Activated CD4-positive, alpha-beta T cell treated with anti-CD3 and anti-CD28 coated beads for 48 hours (primary cell): ENCODE measurements at places on chromosomes 2 and 18.

GRCh38 chr2:102848366-102848839 lies 86.6 kb downstream of the TMEM182 start:
- peak; percentile 54 for DNase-seq

DNA sequence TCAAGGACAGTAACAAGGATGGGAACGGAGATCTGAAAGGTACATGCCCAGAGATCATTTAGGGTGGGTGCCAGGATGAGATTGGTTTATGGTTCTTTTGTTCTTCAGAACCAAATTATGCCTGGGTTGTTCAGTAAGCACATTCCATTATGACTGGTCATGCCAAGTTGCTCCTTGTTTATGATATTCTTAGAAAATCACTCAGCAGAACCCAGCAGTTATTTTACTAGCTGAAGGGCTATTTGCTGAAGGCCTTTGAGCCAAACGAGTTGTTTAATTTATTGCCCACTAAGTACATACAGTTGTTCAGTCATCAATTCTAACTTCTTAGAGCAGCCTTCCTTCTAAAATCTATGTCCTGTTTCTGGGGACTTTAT lies 635 bp downstream of the SLC3A1 start:
- DNase-seq = no peak

GRCh38 chr2:190881084-190881597 lies 520 bp downstream of the GLS start:
- no peak for DNase-seq

GRCh38 chr2:119338826-119339561 lies 27.6 kb downstream of the C2orf76 start:
- peak; percentile 15 for DNase-seq

GRCh38 chr2:238504181-238504931 lies 77.6 kb downstream of the ASB1 start:
- no peak for DNase-seq

DNA sequence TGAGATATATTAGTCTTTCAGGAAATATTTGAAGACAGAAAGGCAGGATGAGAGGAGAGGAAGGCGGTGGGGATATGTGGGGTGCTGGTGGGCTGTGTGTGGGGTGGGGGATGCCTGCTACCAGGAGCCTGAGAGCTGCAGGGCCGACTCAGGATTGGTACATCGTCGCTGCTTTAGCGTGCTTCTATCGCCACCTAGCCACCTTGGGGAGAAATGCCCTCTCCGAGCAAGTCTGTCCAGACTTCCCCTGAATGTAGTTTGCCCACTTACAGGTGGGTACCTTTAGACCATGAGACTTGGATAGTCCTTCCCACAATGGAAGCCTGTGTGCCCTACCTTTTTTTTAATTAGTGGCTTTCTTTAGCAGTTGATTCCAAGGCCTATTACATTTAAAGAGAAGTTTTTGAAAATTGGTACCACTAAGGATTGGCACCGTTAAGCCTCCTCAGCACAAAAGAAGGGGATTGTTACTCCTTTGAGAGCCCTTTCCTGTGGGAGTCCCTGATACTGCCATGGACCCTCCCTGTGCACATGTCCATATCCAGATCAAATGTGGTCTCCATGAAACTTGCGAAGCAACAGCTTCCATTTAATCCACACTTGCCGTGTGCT lies 114.1 kb upstream of the NDUFV2 start:
- peak; percentile 62 for DNase-seq

GRCh38 chr2:151138507-151138906 lies 123.2 kb downstream of the RBM43 start:
- DNase-seq = no peak

GRCh38 chr18:7958897-7959146 lies 391.7 kb downstream of the PTPRM start:
- DNase-seq = no peak

- peak; percentile 20 for DNase-seq
Measured at GRCh38 chr2:109102588-109103233, 26.3 kb upstream of the SH3RF3 start.

DNA sequence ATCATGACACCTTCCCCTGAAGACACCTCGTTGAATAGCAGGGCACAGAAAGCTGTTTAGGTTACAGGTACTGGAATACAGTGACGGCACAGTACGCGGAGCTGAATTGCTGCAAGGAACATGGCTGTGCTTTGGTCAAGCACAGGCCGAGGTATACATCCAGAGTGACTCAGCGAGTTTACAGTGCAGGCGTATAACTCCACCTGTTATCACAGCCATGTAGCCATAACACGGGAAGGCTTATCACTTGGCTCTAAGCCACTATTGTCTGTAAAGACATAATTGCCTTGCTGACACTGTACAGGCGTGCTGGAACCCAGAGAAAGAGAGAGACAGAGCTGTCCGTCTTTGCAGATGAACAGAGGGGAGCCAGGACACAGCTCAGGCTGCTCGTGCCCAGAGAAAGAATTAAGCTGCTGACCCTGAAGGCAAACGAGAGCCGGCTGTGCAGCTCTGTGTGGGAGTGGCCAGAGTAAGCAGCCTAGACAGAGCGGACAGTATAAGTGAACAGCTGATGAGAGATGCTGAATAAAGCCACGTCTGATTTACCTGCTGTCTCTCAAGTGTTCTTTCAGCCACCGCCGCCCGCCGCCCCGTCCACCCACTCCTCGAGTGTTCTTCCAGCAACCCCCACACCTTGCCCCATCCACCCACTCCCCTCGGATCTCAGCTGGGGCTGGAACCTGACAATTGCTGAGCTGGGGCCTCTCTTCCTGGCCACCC lies 87.3 kb upstream of the PPP1CB start:
- DNase-seq = no peak

DNA sequence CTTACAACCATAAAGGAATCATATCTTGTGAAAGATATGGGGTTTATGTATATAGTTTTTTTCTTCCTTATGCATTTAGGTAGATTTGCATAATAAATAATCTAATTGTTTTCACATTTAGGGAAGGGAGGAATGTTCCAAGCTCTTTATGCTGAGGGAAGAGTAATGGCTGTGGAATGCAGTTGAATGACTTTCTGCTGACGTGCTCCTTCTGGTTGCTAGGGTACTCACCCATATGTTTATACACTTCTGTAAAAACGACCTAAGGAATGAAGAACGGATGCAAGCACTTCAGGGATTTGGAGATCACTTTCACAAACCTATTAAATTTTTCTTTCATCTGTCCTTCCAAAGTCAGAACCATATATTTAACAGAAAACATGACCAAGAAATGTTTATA lies 29.2 kb upstream of the PPP4R1 start:
- DNase-seq = no peak

DNA sequence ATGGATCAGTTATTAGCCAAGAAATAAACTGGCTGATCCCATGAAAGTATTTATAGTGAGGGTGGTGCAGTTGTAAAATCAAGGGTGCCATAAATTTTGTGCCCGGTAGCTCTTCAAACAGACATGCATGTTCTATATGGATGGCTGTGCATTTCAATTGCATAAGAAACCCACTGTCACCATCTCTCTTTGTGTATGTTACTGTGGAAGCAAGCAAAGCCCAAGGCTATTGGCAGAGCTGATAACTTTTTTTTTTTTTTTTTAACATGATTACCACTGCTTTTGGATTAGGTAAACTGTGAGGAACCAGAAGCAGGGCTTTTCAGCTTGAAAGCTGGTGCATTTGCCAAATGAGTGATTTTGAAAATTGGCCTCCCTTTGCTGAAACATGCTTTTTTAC lies 332.6 kb downstream of the SOX11 start:
- DNase-seq = no peak

DNA sequence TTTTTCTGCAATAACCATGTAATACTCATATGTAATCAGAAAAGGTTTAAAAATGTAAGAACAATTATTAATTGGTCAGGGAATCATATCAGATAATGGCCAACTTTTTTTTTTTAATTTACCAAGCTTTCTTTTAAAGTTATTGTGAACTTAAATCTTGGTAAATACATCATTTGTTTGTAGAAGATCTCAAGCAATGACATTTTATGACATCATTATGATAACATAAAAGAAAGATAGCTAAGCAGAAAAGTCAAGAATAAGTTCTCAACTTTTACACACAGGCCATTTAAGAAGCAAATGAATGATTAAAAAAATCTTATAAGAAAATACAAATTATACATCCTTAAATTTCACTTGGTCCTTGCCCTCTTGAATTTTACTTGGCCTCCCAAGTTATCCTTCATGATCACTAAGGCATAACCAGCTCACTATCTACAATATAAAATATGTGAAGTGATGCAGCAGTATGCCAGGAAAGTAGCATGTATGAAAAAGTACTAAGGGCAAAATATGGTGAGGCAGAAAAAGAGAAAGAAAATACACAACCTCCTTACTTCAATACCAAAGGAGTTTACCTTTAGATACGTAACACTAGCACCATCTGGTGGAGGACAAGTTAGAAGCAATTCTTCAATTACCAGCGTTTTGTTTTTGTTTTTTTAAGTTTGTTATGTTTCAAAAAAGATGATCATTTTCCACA lies 116.6 kb downstream of the SRBD1 start:
- DNase-seq = no peak

- DNase-seq = no peak
Measured at GRCh38 chr2:168029071-168029470, 218.3 kb downstream of the STK39 start.

- no peak for DNase-seq
Measured at GRCh38 chr2:138742441-138743057, 37.6 kb downstream of the NXPH2 start.

- DNase-seq = peak; percentile 73
Measured at GRCh38 chr2:27264753-27265535, 2.1 kb upstream of the SLC30A3 start.

GRCh38 chr2:96977631-96978195 lies 8.7 kb downstream of the FAM178B start:
- DNase-seq = no peak

GRCh38 chr18:37307181-37307580 lies 258.4 kb downstream of the CELF4 start:
- DNase-seq = no peak

DNA sequence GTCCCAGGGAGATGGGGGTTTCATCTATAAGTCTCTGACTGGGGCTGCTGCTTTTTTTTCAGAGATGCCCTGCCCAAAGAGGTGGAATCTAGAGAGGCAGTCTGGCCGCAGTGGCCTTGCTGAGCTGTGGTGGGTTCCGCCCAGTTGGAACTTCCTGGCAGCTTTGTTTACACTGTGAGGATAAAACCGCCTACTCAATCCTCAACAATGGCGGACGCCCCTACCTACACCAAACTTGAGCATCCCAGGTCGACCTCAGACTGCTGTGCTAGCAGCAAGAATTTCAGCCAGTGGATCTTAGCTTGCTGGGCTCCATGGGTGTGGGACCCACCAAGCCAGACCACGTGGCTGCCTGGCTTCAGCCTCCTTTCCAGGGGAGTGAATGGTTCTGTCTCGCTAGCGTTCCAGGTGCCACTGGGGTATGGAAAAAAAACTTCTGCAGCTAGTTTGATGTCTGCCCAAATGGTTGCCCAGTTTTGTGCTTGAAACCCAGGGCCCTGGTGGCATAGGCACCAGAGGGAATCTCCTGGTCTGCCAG lies 152.6 kb upstream of the CYP26B1 start:
- no peak for DNase-seq
